ENCODE measurements at places on chromosomes 2 and 18.

GRCh38 chr18:31101183-31102024 lies 817 bp downstream of the DSC2 start:
- no peak for DNase-seq

DNA sequence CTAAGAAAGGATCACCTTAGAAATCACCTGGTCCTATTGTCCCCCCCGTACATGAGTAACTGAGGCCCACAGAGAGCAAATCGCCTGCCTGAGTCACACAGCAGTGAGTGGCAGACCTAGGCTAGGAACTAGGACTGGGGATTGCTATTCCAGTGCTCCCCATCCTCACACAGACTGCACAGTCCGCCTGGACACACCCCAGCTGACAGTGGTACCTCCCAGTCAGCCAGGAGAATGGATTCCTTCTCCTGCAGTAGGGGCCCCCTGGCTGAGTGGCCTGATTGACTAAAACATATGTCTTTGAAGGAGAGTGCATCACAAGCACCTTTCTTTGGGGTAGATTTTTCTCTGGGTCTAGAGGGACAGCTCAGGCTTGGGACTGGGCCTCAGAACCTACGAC lies 32.4 kb upstream of the SLC35F6 start:
- DNase-seq, result no peak

DNA sequence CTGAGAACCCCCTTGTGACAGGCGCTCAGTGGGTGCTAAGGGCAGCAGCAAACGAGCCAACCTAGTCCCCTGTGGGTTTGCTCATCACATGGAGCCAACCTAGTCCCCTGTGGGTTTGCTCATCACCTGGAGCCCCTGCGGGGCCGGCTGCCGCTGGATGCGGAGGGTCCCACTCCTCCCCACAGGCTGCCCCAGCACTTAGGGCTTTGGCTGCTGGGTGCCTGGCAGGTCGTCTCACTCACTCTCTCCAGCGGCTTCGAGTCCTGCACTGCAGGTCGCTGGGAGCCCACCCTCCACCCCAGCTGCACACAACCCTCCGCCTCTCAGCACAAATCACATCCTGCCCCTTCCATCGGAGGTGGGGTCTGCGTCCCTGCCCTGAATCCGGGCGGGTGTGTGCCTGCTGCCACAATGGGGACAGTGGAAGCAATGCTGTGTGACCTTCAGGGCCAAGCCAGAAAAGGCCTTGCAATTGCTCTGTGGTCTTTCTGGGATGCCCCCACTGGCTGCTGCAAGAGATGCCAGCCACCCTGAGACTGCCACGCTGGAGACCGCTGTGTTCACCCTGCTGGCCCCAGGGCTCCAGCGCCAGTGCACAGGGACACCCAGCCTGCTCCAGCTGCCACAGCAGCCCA lies 248.1 kb upstream of the SALL3 start:
- DNase-seq, result no peak

DNA sequence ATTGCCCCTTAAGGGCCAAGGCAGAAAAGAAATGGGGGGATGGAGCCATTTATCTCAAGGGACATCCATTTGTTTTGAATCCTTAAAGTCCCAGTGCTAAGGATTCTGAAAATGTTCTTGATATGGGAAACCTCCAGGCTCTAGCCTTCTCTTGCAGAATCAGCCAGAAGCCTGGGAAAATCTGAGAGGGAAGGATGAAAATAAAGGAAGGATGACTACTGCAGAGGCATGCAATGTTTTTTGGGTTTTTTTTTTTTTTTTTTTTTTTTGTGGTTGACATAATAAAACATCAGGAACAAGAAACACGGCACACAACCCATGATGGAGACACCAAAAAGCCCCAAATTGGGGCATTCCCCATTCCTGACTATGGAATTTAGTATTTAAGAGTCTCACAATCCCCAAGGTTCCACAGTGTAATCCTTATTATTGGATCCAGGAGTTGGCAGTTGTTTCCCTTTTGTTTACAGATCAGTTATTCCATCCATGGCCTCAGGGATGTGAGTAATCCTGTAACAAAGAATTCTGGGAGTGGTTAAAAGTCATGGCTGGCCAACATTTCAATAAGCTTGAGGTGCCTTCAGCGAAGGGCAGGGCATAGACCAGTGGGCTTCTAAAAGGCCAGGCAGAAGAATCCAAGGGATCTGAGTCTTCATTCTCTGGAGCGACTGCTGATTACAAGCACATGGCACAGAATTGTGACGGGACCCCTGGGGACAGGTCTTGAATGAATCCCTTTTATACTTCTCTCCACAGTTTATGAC lies 337.5 kb downstream of the GULP1 start:
- DNase-seq, result peak; percentile 28

GRCh38 chr2:207133820-207134519 lies 31.8 kb downstream of the KLF7 start:
- DNase-seq, result peak; percentile 77

DNA sequence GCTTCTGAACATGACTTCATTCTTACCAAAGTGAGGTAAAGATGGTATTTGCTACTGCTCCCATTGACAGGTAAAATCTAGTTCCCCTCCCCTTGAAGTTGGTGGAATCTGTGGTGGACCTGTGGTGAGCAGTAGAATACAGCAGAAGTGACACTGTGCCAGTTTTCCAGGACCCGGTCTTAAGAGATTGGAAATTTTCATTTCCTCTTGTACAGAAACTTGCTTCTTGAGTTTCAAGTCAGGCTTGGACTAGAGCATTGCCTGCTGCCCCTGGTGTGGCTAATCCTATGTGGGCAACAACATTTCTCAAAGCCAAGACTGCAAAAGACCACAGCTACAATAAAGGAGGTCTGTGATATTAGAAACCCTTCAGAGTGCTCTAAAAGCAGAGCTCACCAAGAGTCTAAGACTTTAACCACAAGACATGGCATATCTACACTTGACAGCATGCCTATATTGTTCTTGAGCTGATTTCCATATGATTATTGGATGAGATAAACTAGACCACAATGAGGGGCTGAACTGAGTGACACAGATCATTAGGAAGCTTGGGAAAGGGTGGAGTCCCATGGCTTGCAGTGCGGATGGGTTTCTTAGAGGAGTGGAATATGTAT lies 458.1 kb downstream of the BCL11A start:
- no peak for DNase-seq

GRCh38 chr2:159462201-159462785 lies 154.1 kb downstream of the BAZ2B start:
- no peak for DNase-seq

GRCh38 chr18:58109256-58109655 lies 65.2 kb downstream of the NEDD4L start:
- DNase-seq, result no peak

DNA sequence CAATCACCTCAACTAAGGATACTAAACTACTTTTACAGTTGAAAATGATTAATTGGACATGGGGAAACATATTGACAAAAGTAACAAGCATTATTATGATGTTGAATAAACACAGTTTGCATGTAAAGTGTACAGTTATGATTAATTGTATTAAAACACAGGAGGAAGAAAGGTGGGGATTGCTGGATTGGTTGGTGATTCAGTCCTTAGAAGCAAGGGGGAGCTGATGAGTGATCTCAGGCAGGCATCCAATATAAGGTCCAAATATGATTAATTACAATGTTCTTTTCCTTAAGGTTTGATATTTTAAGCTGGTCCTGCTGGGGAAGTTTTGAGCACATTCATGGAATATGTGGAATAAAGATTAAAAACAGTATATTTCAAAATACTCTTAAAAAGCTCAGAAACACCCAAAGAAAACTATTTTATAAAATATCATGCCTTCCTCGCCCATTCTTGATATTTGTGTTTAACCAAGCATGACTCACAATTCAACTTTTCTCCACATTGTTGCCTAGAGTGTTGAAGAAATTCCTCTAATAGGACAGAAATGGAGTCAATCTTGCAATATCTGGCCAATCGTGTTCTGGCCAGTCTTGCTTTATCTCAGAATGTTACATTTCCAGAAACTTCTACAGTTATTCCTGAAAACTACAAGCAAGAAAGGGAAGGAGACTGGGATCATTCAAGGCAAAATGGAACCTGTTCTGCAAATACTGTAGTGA lies 268.2 kb downstream of the RPIA start:
- DNase-seq, result peak; percentile 16

- DNase-seq, result no peak
These were observed 206.9 kb upstream of the FAM98A start for GRCh38 chr2:33806041-33806440.

DNA sequence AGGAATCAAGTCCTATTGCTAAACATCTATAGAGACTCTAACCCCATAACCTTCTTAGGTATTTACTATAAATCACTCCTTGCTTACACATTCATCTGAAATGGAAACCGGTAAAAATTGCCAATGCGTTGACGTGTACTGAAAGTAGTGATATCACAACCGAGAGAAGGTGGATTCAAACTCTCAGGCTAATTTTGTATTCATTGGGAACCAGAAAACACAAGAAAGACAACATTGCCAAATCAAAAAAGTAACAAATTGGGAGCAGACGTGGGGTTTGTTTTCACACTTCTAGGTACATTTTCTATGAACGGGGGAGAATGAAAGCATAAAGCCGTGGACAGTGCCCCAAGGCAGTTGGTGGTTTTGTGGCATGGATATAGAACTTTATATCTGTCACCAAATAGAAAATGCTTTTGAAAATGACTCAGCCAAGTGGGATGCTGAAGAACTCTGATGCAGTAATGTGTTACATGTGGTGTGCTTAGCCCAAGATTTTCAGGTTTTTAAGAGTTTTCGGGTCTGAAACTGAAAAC lies 155.1 kb upstream of the RASGRP3 start:
- no peak for DNase-seq

DNA sequence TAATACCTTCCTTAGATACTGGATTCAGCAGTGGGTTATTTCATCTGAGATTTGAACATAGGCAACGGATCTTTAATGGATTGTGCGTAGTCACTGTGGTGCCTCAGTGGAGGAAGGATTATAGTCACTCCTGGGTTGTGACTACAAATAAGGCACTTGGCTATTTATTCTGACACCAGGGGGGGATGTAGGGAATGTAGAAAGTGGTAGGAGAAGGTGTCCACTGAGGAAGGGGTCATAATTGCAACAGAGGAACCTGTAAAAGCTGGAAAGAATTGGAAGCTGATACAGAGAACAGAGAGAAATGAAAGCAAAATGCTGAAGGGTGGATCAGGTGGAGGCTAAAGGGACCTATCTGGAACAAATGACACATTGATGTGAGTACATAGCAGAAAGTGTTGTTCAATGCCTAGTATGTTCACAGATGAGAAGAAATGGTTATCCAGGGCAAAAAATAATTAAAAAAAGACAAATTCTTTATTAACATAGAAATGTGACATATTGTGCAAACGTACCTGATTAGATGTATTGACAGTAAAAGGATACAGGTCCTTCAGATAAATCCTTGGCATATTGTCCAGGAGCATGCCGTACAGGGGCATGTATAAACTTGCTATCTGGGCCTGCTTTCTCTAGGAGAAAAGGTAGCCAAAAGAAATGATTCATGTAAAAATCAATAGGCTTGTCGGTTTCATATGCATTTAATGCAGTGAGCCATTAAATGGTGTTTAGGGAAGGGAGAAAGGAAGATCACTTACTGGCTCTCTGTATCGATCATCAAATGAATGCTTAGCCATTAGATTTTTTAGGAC lies 91.2 kb upstream of the CCDC195 start:
- DNase-seq, result peak; percentile 71

DNA sequence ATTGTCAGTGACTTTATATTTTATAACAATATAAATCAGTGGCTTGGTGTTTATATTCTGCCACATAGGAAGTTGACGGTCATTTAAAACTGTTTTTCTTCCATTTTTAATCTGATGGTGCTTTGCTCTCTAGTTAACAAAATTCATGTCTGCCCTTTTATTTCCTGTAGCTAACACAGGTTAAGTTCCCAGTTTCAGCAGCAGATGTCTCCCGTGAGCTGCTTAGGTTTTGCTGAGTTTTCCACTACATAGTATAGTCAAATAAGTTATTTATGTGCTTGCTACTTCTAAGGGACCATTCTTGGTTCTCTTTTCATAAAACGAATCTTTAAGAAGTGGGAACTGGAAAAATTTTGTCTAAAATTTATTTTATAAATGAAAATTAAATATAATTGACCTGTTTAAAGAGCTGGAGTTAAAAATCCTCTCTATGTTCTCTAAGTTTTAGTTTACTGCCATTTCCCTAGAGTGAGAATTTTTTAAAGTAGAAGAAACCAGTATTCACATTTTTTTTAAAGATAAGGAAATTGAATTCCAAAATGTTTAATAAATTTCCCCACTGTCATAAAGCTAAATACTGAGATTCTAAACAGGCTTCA lies 20.6 kb downstream of the HTR2B start:
- peak; percentile 15 for DNase-seq

- DNase-seq, result no peak
These were observed 84.7 kb downstream of the EPAS1 start for GRCh38 chr2:46381871-46382270.

DNA sequence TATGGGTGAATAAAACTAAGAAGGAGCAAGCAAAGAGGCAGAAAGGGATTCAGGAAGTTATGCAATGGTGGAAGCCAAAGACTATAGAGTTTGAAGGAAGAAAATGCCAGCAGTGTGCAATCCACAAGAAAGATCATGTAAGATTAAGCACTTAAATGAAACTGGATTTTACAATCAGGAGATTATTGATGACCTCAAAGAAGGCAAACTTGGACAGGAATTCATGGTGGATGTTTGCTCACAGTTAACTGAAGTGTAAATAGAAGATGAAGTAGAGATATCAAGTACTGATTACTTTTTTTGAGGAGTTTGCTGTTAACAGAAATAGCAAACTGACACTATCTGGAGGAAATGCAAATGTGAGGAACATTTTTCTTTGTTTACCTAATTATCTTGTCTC lies 308.9 kb downstream of the RND3 start:
- DNase-seq, result no peak

DNA sequence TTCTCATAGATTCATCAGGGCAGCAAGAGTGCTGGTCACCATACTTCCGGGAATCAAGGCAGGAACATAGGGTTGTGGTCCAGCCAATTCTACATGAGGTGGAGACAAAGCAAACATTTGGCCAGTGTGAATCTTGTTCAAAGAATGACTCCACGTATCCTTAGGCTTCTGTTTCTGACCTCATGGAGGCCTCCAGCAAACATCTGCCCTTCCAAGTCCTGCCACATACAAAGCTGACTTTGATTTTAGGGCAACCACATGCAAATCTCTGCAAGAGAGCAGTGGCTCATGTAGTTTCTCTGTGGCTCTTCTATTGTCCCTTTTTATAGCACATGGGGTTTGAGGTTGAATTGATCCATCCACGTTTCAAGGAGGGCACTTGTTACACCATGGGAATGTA lies 132.1 kb upstream of the MMADHC start:
- DNase-seq, result no peak

DNA sequence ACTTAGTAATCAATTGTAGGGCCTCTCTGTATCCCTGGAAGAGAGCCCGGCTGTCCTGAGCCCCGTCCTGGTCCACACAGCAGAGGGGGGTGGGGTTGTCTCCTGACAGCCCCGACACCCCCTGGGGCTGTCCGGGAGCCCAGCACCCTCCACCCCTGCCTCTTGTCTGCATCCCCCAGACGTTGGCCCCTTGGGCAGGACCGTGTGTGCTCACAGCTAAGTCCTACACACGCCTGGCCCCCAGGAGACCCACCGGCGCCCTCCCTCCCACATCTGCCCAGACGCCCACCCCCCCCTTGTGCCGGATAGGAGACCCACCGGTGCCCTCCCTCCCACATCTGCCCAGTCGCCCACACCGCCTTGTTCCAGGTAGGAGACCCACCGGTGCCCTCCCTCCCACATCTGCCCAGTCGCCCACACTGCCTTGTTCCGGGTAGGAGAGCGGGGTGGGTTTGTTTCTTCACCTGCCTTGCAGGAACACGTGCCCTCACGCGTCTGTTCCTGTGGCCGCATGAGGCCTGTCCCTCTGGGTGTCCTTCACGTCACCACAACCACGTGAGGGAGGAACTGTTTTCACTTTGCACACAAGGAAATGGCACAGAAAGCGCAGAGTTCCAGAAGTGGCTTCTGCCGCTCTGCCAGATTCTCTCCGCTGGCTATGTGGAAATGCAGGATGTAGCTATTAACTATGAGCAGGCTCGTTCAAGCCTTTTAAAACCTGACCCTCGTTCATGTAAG lies 61.1 kb upstream of the NFATC1 start:
- DNase-seq, result no peak
